ENCODE measurements at places on chromosomes 3 and 15.

DNA sequence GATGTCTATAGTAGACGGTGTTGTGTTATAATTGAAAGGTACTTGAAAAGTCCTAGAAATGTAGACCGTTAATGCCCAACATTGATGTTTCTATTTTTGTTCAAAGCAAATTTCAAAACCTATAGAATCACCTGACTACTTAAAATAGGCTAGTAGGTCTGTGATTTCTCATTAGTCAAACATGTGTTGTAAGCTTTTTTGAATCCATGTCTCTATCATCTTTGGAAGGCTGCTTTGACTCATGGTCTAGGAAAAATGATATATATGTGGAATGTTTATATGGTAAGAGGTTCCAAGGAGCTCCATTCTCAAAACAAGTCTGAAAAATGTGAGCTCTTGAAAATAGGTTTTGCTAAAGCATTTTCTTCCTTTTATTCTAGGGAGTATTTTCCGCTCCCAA lies 375.3 kb downstream of the LPP start:
- DNase-seq = no peak

DNA sequence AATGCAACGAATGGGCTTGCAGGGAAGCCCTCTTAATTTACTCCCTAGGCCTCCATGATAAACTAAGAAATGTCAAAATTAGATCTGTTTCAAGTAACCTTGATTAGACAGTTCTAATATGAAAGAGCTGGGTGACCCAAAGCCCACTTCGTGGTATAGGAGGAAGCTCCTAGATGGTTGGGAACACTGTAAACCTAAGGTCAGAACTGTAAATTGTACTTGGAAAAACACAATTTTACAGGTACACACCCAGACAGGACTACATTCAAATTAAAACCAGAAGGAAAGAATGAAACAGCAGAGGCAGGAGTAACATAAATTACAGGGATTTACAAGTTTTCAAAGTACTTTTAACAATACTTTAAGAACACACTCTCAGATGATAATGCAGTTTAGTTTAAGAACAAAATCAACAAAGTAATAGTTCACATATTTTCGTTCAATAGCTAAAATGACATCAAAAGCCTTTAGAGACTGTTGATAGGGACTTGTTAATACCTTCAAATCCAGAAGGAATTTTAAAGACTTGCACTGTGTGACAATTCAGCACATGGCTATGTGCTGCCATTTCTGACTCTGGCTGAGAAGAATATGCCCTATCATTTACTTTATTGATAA lies 18.4 kb downstream of the ISL2 start:
- DNase-seq = no peak

GRCh38 chr3:79005084-79005483 lies 762.7 kb downstream of the ROBO1 start:
- DNase-seq = no peak

DNA sequence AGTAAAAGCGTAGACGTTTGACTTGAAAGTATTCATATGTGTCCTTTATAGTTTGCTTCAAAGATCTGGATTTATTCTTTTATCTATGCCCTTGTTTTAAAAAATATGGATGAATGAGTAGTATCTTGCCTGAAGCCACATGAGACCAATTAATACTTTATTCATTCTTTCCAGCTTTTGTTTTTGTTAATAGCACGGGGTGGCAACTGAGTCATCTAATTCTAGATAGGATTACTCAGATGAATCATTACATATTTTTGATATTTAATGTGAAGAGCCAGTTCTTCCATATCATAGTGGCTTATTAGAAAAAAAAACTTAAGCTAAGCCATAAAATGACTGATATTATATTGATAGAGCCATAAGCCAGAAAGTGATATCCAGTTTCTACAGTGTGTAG lies 121.9 kb downstream of the BBX start:
- no peak for DNase-seq

DNA sequence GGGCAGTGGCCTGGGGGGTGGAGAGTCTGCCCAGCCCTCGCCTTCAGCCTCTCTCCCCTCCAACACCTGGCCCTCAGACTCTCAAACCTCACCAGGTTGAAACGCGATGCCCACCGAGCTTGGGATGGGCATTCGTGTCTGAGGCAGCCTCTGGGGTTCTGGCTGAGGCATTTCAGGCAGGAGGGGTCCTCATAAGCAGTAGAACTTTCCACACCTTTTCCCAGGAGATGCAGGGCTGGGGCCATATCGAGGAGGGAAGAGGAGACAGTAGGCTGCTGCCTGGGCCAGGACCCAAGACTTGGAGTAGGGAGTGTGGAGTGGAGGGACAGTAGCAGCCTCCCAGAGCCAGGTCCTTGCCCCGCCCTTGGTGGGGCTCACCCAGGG lies 24.6 kb downstream of the ACAA1 start:
- DNase-seq = no peak

DNA sequence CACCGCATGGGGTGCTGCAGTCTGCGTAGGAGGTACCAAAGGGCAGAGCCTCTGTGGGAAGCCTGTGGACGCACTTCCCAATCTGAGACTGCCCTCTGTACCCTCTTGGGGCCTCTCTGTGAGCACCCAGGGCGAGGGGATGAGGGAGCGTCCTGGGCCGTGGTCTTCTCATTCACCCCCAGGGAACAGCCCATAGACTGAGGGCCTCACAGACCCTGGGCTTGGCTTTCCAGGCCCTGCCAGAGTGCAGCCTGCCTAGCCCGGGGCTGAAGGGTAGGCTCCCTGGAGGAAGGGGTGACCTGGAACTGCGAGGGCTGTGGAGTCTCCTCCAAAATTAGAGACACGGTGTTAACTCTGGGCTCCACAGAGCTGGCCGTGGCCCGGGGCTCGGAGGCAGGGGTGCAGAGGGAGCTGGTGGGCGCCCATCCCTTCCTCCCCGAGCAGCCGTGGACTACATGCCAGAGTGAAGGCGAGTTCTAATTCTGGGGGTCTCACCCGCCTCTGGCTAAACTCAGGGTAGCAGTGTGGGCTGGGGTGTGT lies 468 bp upstream of the SPTBN5 start:
- no peak for DNase-seq

DNA sequence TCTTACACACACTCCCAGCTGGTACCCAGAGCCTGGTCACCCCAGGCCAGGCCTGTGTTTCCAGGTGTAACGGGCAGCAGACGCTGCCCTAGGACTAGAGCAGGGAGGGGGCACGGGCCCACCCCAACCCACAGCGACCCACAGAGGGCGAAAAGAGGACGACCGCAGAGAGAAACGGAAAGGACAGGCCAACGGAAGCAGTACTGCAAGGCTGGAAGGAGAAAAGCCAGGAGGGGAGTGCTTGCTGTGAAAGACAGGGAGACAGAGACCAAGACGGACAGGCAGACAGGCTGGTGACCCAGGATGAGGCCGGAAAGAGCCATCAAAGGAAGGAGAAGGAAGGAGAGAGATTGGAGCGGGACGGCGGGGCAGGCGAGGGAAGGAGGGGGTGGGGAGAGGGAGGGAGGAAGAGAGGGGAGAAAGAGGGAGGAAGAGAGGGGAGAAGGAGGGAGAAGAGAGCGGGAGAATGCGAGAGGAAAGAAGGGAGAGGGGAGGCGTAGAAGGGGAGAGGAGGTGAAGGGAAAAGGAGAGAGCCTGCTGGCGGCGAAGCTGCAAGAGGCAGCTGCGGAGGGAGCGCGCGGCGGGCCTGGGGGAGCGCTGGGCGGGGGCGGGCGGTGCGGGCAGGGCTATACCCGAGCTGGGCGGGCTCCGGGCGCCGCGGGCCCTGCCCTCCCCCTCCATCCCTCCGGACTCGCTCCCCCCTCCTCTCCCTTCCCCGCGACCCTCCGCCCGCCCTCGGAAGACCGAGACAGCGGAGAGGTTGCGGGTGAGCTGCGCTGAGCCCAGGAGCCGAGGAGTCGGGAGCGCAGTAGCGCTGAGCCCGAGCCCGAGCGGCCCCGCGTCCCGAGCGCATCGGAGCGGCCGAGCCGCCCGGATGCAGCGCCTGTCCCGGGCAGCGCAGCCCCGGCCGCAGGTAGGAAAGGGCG lies at the start of gene SLC6A1:
TSS of gene SLC6A1 (plus strand) at position 732 of the 926 bp plus-strand sequence. CDS start 24,464 bp downstream, outside the sequence.
- DNase-seq = no peak

DNA sequence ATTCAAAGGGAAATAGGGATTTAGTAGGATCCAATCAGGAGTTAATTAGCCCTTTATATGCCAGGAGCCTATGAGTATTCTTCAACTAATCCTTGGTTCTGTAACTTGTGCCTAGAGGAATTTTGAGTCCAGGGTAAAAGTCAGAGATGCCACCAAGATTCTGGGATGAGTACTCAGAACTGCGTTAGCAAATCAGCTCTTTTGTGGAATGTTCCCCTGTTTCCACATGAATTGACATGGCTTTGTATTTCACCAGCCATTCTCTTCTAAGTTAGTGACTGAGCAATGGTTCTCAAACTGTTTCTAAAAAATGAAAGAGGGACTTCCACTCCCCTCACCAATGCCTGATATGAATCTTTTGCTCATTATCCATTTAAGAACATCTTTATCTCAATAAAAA lies 508.7 kb downstream of the SOX2 start:
- no peak for DNase-seq

- DNase-seq = no peak
Measured at GRCh38 chr3:40585381-40586016, 60.7 kb downstream of the ZNF621 start.

DNA sequence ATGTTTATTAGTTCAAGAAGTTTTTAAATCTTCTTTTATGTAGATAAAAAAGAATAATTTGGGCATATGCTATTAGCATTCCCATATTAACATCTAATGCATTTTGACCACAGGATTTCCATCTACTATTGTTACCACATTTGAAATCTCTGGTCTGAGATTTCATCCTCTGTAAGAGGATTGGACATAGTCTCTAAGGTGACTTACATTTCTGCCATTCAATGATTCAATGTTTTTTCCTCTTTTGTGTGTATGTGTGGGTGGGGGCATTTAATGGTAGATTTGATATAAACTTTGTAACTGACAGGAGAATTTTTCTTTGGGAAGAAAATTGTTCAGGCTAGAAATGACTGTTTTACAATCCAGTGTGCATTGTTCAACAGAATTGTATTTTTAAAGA lies 307.3 kb upstream of the RBMS3 start:
- DNase-seq = no peak

DNA sequence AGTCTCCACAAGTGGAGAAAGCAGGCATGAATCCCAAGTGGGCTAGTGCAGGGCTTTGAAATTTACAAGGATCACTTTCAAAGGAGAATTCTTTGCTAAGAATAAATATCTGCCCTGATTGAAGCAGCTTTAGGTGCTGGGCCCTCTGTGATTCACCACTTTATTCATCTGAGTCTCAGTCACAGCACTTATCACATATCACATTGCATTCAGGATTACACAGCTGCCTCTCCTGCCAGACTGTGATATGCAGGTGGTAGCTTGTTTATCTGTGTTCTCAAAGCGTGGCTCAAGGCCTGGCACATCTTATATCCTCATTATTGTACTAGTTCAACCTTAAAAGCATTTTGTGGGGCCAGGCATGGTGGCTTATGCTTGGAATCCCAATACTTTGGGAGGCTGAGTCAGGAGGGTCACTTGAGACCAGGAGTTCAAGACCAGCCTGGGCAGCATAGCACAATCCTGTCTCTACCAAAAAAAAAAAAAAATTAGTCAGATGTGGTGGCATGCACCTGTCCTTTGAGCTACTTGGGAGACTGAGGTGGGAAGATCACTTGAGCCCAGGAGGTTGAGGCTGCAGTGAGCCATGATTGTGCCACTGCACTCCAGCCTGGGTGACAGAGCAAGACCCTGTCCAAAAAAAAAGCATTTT lies 156.9 kb upstream of the EIF1B start:
- DNase-seq = no peak

DNA sequence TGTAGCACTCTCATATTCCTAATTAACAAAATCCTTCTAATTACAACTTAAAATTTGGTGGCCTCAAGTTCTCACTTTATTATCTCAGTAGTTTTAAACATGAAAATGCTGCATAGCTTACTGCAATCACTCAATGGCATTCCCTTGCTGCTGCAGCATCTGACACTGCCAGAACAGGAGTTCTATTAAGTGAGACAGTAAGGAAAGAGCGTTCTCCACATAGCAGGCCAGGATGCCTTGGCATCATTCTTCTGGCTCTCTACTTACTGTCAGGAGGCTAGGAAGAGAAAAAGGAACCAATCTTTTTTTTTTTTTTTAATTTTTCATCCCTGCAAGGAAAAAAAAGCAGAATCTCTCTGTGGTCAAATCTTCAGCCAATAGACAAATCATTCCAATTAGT lies 3.2 kb downstream of the CNBP start:
- no peak for DNase-seq

DNA sequence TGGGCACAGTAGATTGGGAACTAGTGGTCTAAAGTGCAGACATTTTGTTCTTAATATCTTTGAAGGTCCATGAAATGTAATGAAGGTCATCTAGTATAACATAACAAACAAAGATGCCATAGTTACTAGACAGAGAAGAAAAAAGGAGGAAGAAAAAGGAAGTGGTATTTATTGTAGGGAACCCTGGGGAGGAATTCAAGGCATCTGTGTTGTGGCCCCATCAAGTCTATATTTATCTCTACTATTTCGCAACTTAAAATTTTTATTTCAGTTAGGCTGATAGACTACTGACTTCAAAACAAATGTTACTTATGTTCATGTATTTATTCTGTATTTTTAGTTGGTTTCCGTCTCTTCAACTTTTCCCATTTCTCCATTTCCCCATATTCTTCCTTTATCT lies 48.9 kb upstream of the ZDHHC23 start:
- no peak for DNase-seq

DNA sequence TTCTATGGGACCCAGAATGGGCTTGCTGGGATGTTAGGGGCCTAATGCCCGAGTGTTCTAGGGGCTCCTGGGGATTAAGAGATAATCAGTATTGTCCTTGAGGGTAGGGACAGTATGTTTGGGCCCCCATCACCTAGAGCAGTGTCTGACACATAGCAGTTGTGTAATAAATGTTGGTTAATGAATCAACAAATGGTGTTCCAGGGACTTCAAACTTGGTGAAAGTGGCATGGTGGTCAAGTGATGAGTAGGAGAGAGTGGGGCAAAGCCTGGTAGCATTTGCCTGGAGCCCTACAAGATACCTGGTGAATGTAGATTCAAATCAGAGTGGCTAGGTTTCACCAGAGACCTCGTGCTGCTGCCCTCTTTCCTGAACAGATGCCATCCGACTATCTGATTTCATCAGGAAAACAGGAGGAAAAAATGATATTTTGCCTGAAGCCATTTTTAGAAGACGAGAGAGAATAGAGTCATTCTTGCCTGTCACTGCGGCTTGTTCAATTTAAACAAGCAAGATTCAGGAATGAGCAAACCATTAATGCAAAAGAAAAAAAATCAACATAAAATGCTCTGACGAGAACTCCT lies 117.3 kb downstream of the RPL22L1 start:
- no peak for DNase-seq

DNA sequence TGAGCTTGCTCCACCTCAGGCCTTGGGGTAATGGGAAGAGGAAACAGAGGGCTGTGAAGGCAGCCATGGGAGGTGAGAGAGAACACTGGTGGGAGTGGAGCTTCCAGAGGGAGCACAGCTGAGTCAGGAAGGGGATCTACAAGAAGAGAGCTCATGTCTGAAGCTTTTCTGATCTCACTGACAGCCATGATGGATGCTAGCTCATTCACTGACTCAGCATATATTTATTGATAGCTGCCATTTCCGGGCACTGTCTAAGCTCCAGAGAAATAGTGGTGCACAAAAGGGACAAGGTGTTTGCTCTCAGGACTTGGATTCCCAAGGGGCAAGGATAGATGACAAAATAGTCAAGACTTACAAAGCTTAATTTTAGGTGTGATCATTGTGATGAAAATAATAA lies 218.8 kb downstream of the CLSTN2 start:
- DNase-seq = no peak
